ENCODE measurements at places on chromosomes 7 and 10.
A peak's percentile ranks its signal among the peaks of the same experiment; 100 is the strongest.

GRCh38 chr7:133851411-133851810 lies 275.7 kb upstream of the LRGUK start:
- DNase-seq, result no peak

DNA sequence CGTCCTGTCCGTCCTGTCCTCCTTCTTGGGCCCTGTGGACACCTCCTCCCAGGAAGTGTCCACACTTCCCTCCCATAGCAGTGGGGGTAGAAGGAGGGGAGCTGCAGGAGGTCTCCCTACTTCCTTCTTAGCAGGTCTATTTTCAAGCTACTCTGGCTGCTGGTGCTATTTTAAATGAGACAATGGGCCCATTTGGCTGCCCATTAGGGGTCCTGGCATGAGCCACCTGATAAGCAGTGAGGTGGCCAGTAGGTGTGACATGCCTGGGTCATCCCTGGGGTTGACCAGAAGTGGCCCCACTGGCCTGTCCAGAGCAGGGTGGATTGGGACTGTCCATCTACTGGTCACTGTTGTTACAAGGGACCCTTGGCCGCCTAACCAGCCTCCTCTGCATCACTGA lies 75.2 kb downstream of the COL13A1 start:
- DNase-seq, result no peak

DNA sequence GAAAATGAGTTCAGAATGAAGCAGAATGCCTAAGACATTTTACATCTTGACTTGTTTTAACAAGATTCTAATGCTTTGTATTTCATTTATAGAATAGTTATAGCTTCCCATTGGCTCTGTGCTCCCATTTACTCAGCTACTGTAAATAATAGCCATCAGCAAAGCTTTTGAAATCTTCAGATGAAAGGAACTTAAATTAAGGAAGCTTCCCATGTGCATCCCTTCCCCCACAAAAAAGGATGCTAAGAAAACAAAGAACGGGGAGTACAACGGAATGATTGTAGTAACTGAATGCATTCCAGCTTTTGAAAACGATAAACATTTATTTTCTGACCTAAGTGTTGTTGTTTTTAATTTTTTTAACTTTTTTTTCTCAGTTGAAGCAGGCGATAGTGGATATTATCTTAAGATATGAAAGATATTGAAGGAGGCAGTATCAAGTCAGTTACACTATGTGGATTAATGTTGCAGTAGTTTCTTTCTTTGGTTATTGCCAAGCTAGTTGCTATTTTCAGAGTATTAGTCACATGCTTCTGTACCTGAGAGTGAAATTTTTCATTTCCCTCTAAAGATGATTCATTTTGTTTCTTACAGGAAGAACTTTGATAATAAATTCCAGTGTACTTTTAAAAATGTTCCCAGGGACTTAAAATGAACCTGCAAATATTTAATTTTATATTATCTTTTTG lies 129.2 kb downstream of the KCND2 start:
- peak; percentile 19 for DNase-seq

DNA sequence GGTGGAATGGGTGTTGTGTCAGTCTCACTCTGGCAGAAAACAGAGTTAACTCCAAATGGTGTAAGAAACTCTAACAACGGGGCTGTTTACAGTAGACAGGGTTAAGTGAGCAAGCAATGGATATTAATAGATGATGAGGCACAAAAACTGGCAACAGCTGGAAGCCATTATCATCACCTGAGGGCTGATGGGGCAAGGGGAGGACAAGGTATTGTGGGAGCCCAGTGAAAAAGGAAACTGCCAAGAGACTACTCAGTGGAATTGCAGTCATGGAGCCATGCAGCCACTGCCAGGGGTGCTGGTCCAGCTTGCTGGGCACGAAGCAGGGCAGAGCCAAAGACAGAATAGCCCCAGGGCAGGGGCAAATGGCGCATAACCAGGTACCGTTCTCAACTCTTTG lies 260.7 kb downstream of the BICC1 start:
- DNase-seq, result no peak

- DNase-seq, result no peak
Measured at GRCh38 chr10:664893-665292, 24.6 kb downstream of the DIP2C start.

- DNase-seq, result peak; percentile 14
Measured at GRCh38 chr7:141701489-141702046, 398 bp downstream of the DENND11 start.

- no peak for DNase-seq
Measured at GRCh38 chr7:43649755-43650274, 66.9 kb downstream of the STK17A start.

DNA sequence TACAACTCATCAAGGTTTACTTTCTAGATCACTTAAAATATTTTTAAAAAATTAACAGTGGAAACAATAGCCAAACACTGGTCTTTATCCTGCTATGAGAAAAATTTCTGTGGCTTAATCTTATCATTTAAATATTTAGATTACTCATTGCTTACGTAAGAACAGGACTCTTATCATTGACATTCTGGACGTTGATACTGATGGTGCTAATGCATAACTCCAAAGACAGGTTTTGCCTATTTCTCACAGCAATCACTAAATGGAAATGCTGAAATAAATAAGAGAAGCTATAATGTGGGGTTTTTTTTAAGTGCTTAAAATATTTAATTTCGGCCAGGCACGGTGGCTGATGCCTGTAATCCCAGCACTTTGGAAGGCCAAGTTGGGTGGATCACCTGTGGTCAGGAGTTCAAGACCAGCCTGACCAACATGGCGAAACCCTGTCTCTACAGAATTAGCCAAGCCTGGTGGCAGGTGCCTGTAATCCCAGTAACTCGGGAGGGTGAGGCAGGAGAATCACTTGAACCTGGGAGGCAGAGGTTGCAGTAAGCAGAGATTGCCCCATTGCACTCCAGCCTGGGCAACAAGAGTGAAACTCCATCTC lies 195.0 kb downstream of the HGF start:
- DNase-seq, result peak; percentile 14

GRCh38 chr7:90931986-90932916 lies 332.0 kb upstream of the FZD1 start:
- DNase-seq, result peak; percentile 9

- no peak for DNase-seq
Measured at GRCh38 chr10:17427666-17428350, 26.6 kb downstream of the ST8SIA6 start.

- peak; percentile 12 for DNase-seq
Measured at GRCh38 chr10:16545116-16545736, 23.5 kb upstream of the C1QL3 start.

DNA sequence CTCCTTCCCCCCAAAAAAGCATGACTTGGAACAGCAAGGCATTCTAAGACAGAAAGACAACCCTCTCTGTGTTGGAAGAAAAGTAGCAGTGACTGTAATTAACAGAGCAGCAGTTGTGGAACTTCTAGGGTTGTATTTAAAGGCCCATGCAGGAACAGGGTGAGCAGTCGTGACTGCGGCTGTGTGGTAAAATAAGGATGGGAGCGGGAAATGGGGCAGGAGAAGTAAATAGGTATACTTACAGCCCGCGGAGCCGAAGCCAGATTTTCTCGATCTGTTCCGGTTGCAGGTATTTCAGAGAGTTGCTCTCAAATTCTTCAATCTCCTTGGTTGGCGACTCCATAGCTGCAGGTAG lies 179 bp downstream of the PDE1C start:
- DNase-seq, result no peak

GRCh38 chr7:65269150-65269856 lies 104.4 kb upstream of the ZNF92 start:
- peak; percentile 78 for DNase-seq

DNA sequence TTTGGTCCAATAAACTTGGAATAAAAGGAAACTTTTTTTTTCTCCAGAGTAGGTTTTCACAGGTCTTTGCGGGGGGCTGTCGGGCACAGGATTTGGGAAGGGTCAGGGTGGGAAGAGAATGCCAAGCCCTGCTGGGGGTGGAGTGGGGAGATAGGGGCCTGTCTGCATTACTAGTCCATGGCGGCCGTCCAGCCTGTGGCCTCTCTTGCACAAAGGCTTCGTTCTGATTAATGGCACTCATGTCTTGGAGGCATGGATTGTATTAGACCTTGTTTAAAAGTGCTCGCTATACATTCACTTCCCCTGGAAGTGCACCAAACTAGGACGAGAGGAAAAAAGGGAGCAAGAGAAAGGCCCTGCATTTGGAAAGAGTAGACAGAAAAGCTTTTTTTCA lies 37.2 kb downstream of the LRMDA start:
- no peak for DNase-seq

GRCh38 chr10:98388101-98388655 lies 26.8 kb downstream of the PYROXD2 start:
- no peak for DNase-seq

DNA sequence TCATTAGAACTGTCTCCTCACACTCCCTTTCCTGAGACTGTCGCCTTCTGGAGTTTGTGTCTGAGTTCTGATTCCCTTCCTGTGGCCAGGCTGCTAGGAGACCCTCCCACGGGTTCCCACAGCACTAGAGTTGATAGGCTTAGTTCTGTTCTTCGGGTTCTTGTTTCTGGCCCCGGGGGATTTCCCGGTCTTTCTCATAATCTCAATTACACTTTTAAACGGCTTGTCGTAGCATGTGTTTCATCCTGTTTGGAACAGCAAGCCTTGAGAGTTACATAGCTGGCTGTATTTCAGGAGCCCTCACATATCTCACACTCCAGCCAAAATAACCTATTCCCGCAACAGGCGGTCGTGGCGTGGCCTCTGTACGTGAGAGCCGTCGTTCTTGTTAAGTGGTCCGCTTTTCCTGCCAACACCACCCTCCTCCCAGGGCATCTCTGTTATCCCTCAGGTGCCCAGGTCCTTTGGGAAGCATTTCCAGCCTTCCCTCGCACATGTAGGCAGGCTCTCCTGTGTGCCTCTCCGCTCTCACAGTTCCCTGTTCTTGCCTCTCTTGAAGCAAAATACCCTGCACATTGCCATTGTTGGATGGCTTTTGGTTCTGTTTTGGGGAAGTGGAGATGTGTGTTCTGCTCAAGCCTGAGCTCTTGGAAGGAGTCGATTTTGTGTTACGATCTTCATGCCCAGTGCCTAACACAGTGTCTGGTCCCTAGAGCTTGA lies 46.0 kb downstream of the CDC123 start:
- no peak for DNase-seq

DNA sequence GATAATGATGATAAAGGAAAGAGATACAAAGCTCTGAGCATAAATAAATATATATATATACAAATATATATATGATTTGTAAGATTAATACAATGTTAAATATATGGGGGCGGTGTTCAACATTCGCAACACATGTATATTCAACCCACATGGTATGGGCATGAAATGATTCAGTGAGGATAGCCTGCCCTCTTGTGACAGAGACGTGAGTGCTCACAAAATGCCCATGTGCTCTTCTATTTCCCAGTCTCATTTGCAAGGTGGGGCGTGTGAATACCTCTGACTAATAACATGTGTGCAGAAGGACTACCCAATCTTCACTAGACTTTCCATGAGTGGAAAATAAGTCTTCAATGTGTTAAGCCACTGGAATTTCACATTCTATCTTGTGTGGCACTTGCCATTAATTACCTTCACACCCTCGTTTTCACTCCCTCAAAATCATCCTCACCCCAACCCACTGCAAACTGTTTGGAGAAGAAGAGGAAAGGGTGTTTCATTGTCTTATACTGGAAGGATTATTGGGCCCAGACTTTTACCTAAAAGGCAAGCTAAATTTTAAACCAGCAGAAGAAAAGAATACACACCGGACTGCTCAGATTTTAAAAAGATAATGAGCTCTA lies 26.9 kb downstream of the ASAH2 start:
- DNase-seq, result peak; percentile 58

DNA sequence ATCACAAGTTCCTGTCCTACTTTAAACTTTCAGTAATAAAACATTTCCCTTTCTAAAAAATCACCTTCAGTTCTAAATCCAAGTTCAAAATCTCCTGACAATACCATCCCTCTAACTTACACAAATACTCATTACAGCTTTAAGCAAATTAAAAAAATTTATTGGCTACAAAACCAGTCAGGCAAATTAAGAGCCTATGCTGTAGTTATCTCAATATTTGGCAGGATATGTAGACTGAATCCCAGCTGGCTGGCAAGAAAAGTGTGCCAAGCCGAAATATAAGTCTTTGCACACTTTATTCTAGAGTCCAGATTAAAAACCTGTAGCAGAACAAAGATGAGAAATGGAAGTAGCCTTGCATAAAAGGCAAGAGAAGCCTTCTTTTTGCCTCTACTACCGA lies 9.5 kb downstream of the WAPL start:
- DNase-seq, result no peak

DNA sequence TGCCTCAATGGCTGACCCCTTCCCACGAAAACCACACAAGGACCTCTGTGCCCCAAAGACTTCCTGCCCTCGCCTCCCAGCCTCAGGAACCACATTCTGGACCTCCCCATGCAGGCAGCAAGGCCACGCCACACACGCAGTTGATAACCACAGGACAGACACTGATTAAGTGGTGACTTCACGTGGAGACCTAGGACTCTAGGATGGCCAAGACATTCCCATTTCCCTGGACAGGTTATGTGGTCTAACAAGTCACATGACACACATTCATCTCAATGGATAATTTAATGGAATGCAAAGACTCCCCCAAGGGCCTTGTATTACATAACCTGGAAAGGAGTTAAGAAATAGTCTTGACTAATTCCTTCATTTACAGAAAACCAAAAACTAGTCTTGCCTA lies 110.2 kb downstream of the LARP4B start:
- peak; percentile 39 for DNase-seq

- DNase-seq, result no peak
Measured at GRCh38 chr10:132652446-132652845, 114.9 kb downstream of the INPP5A start.

DNA sequence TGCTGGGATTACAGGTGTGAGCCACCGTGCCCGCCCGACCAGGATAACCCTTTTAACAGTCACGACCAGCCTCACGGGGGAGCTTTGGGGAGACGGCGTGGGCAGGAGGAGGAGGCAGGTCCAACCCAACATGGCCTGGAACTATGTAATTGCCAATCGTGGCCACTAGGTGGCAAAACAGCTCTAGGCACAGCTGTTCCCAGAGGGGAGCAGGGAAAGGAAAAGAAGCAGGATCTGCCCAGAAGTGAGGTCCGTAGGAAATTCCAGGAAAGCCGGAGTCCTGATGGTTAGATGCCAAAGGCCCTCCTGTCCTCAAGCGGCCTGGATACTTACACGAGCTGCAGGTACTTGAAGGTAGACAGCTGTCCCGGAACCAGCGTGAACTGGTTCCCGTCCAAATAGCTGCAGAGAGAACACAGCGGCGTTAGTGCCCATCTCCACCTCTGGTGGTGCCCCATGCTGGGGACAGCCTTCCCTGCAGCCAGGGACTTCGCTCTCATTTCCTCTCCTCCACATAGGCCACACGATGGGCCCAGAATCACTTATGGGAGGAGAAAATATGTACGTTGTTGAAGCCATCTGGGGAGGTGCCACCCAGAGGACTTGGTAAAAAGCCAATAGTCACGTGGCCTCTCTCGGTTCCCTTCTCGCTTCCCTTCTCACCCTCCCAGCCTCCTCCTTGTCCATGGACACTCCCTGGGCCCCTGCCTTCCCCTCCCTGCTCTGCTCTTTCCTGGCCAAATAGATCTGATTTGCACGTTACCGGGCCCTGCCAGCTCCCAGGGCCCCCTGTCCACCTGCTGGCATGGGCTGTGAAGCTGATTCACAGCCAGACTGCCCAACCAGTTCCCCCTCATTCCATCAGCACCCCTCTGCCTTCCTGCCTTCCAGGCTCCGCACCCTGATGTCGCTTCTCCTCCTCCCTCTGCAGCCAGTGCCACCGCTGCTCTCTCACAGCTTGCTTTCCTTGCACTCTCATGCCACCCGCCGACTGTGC lies 148.1 kb downstream of the SLIT1 start:
- DNase-seq, result peak; percentile 76

Measured in fibroblast of skin of abdomen (primary cell).